ENCODE measurements at places on chromosomes 1 and 21.

DNA sequence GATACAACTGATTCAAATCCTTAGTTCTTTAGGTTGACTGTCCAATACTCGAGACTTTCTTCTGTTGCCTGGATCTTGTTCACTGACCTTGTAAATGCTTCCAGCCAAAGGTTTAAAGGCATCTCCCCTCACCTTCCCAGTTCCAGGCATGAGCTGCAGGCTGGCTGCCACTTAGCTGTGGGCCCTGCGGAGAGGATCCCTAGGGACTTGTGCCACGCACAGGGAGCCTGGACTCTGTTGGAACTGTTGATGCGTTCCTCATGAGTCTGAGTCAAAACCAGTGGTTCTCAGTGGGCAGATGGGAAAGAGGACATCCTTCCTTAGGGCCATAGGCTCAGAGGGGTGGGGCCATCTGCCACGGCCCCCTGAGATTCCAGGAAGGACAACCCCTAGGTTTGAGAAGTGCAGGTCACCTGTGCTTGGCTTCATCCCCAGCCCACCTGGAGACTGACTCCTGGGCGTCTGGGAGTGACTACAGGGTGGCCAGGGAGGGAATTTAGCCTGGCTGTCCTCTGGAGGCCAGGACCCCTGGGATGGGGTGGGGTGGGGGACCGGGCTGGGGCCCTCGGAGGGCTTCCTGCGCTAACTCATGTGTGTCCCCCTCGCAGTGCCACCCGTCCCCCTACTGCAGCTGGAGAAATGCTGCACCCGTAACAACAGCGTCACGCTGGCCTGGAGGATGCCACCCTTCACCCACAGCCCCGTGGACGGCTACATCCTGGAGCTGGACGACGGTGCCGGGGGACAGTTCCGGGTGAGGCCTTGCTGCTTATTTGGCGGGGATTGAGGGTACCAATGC, 37.6 kb upstream of the GNPAT start:
- DNase-seq: no peak

DNA sequence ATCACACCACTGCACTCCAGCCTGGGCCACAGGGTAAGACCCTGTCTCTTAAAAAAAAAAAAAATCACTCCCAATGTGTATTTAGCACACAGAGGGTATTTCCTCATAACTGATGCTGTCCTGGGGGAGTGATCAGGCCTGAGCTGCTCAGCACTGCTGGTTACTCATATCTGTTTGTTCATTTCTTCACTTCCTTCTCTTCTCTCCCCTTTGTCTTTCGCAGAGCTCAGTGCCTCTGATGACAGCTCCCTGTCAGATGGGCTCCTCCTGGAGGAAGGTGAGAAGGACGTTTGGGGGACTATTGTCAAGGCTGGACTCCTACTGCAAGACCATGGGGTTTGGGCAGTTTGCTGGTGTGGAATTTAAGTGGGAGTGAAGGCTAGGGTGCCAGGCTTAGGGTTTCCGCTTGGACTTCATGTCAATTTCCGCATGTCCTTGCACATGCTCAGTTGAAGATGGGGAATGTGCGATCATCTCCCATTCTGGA, 13.0 kb downstream of the INAVA start:
- no peak for DNase-seq

DNA sequence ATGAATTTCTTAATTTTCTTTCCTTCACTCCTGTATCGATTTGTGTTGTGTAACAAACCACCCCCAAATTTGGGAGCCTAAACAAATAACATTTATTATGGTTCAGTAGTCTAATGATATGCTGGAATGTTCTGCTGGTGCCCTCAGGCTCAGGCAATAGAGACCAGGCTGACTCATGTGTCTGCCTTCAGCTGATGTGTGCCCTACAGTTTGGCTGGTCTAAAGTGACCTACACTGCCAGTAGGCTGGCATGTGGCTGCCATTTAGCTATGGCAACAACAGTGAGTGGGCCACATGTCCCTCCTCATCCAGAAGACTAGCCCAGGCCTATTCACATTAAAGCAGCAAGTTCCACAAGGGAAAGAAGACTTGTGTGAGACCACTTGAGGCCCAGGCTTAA, 115.8 kb downstream of the PTPRC start:
- DNase-seq: no peak

DNA sequence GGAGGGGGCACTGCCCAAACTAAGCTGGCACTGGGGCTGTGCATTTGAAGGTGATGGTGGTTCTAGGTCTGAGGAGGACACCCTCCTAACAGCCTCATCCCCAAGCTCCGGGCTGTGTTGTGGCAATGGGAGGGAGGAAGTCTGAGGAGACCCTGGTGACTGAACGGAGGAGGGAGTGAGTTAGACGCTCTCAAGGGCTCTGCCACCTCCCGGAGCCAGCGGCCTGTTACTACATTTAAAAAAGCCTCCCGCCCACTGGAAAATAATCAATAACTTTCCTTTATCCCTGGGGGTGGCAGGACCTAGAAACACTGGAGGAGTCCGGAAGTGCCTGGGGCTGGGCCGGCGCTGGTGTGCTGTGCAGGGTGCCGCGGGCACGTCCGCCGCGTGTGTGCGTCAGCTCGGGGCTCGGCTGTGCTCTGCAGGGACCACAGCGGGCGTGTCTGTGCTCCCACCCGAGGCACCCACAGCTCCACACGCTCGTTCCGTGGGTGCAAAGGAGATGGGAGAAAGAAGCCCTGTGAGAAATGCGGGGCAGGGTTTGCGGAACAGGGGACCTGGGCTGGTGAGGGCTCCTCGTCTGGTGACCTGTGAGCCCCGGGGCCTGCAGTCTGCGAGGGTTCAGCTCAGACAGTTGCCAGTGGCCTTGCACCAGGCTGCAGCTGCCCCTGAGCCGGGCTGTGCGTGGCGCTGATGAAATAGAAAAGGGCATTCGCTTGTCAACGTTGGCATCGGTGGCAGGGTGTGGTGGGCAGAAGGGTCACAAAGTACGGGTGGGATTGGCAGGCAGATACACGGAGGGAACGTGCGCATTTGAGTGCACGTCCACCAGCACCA, 5.3 kb downstream of the SAMD11 start:
- DNase-seq: no peak

- no peak for DNase-seq
Observed at GRCh38 chr1:50930965-50931737, 28.9 kb downstream of the FAF1 start.

GRCh38 chr1:173258479-173259264, 51.5 kb upstream of the TNFSF4 start:
- no peak for DNase-seq

- DNase-seq: no peak
Observed at GRCh38 chr1:27438621-27439061, 46.2 kb downstream of the GPR3 start.

DNA sequence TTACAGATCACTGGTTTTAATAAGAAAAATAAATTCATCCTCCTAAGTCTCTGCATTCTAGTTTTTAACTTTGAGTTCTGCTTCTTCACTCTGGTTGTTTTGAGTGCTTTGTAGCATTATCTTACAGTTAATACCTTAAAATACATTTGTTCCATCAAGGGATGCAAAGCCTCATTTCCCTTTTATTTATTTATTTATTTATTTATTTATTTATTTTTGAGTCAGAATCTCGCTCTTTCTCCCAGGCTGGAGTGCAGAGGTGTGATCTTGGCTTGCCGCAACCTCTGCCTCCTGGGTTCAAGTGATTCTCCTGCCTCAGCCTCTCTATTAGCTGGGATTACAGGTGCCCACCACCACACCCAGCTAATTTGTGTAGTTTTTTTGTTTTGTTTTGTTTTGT, 147.8 kb downstream of the ZNF326 start:
- DNase-seq: no peak

DNA sequence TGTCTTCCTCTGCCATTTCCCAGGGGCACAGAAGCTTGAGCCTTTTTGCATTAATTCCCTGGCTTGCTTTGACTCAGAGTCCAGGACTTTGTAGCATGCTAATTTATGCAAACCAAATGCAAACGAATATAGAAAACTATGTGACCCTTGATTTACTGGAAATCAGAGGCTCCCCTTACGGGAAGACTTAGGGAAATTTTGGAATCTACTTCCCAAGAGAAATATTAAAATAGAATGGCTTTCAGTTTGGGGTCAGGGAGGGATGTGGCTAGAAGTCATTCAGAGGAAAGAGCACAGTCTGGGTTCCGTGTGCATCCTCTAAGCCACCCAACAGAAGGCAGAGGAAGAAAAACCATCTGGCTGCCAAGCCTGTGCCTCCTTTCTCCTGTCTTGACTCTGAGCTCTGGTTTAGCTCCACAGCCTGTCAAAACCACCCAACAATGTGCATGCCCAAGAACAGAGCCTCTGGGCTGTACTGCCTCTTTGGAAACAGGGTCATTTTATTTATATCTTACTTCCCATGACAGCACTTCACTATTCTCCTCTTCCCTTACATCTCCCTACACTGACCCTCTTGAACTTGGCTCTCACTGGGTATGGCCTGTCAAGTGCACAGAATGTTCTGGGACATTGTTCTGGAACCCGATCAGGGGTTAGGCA, 30.1 kb downstream of the ATF3 start:
- no peak for DNase-seq

GRCh38 chr21:42036313-42036712, 26.2 kb upstream of the ZBTB21 start:
- no peak for DNase-seq

- DNase-seq: no peak
Observed at GRCh38 chr1:244409701-244410100, 42.0 kb downstream of the ADSS2 start.

DNA sequence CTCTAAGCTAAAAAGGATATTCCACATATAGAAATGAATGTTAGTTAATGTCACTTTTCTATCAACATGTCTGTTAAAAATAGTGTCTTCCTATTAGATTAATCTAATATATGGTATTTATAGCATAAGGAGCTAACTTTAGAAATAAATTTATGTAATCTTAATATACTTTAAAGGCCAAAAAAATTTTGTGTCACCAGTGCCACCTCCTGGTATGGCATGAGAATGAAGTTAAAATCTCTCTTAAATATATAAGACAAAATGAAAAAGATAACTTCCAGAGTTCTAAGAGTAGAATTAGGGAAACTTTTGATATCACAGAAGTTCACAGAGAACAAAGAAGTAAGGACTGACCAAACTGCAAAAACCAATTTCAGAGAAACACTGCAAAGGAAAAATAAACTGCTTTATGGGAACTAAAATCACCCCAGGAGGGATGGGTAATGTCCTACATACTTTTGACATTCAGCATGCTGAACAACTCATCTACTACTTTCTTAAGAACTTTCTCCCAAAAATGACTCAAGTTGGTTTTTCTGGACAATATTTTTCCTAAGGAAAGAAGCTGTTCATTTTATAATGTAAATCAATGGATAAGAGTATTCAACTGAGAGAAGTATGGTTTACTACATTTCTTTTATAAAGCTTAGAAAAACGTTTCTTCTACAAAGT, 82.8 kb downstream of the TRIM33 start:
- DNase-seq: no peak

GRCh38 chr1:157948312-157949073, 45.0 kb upstream of the KIRREL1 start:
- DNase-seq: peak; percentile 43

- no peak for DNase-seq
Observed at GRCh38 chr1:219031809-219032208, 141.9 kb upstream of the LYPLAL1 start.
